Stimulated activated CD4-positive, alpha-beta T cell treated with anti-CD3 and anti-CD28 coated beads, Interleukin-4, amount 100 ng/mL, for 48 hours (primary cell): ENCODE measurements at places on chromosomes 5 and 9.

DNA sequence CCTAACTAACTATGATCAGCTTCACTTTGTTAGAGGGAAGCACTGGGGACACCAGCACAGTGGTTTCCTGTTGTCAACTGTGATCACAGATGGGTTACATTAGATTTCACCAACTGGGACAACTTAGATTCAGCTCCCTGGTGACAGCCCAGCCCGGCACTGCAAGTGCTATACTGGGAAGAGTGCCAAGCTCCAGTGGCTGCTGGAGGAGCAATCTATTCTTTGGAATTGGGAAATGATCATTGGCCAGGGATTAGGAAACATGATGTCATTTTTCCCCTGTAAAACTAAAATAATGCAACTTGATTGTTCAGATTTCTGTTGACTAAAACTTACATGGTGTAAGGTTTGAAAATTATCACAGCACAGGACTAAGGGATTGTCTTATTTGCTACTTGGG, 33.2 kb downstream of the PTGR1 start:
- DNase-seq = no peak

DNA sequence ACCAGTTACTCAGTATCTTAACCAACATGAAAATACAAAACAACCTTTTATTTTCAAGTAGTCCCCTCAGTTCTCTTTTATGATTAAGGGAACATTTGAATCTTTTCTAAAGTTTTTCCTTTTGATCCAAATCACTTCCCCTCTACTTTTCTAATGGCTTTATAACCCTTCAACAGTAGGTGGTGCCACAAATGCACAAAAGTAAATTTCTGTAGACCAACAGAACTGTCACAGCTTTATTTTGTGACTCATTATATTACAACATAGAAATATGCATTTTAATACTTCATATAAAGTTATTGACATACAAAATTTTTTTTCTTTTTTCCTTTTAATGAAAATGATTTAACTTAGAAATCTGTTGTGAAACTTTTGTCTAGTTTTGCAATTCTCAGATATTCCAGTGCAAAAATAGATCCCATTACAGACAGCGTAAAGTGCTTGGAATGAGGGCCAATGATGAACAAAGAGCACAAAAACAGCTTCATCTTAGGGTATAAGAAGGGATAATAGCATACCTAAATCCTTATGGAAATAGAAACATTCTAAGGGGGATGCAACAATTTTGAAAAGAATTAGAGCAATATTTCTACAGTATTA, 17.0 kb downstream of the NIPSNAP3B start:
- no peak for DNase-seq

- no peak for DNase-seq
These were observed 152.1 kb downstream of the PCSK1 start for GRCh38 chr5:96280946-96281393.

DNA sequence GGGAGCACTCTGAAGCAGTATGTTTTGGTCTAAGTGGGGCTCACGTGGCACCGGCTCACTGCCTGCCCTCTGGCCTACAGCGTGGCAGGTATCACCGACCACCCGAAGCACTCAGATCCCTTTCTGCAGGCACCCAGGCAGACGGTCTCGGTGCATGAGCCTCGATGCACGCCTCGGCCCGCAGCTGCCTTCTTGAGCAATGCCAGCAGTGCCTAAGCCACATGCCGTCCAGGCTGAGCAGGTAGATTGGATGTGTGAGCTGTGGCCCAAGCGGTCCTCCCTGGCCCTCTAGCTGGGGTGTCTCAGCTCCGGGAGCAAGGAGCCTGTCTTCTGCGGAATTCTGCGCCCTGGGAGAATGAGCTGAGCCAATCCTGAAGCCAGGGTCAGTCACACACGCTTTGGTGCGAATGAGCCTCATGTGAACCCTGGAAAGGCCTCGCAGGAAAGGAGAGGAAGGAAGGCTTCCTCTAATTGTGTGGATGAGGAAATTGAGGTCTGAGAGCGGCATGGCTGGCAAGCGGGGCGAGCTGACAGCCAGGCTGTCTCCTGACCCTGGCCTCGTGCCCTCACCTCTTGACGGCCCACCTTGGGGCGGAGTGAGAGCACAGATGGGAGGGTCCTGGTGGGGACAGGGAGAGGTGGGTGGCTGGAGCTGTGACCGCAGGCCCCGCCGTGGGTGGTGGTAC, 14.4 kb downstream of the RXRA start:
- no peak for DNase-seq

- DNase-seq = no peak
These were observed 70.9 kb downstream of the SPRY4 start for GRCh38 chr5:142253938-142254337.

DNA sequence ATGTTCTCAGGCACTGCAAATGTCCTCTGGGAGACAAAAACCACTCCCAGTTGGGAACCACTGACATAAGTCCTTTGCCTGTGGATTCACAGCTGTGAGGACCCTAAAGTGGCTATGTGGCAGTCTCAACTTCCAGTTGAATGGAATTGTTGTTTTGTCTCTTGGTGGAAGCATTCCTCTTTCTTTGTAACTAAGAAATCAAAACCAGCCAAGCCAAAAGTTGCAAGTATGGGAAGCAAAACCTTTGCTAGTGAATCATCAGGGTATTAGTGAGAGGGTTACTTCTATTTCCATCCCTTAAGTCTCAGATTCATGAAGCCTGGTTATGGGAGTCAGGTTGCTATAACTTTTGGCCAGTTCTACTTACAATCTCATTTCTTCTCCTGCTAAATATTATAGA, 49.8 kb upstream of the RPS23 start:
- no peak for DNase-seq

DNA sequence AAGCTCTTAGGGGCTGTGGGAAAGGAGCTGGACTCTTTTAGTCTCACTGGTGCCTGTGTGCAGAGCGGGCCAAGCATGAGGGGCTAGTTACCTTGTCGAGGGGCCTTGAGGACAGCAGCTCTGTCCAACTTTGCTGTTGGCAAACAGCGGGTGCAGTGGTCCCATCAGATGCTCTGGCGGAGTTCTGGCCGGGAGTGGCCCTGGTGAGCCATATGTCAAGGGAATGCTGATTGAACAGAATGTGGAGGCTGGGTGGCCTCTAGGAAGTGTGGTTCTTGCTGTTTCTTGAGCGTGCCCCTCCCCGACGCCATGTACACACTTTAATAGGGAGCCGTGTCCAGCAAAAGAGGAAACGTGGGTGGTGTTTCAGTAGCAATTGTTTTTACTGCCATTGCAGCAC, 3.6 kb upstream of the ADAMTS2 start:
- no peak for DNase-seq

GRCh38 chr5:26940994-26941393, 97.4 kb downstream of the CDH9 start:
- no peak for DNase-seq

- no peak for DNase-seq
These were observed 1.0 kb downstream of the ELAVL2 start for GRCh38 chr9:23824830-23825591.

DNA sequence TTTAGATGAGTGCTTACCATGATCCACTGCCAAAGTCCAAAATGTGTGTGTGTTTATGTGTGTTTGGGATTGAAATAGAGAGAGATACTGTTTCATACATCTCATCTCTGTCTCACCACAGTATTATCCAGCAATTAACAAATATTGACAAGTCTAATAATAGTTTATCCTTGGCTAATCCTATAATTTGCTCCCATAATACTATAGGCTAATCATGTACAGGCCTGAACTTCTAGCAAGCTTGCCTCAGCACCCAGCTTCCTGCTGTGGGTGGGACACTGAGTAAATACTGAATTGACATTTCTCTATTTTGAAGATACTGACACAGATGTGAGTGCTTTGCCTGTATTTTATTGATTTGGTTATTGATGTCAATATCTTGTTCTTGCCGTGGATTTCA, 35.3 kb upstream of the KCNV2 start:
- no peak for DNase-seq

GRCh38 chr9:94852373-94852772, 125.9 kb downstream of the AOPEP start:
- DNase-seq = no peak

DNA sequence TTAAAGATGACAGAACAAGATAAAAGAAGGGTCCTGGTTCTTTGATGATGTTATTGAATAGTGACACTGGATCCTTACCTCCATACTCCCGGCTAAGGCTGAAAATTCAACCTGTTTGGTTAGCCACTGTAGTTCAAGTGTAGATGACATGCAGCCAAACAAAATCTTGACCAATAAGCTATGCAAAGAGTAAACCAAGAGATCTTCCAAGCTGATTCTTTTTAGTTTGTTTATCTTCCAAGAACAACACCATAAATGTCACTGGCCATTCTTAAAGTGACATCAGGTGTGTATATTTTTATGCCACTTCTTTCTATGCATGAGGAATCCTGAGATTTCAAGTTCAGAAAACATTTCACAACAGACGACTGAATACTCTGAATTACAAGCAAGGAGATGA, 141.5 kb upstream of the FST start:
- DNase-seq = no peak

DNA sequence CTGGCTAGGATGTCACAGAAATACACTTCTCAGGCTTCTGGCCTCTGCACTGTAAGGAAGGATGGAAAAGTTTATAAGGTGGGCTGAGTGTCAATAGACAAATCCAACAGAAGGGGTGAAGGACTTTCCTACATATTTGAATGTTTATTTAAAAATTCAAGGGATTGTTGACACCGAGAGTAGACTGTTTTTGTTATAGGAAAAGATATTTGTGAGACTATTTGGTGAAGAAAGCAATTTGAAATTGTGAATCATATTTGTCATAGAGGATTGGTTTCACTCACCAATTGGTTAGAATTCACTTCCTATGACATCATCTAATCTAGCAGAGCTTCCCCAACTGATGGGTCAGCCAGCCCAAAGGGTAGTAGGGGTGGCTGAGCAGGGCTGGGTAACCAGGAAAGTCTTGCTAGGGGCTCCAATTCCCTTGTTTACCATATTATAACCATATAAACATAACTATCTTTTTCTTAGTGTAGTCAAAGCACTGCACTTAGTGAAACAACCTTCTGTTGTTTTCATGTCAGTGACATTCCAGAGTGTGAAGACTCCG, 14.9 kb upstream of the MEGF10 start:
- no peak for DNase-seq

DNA sequence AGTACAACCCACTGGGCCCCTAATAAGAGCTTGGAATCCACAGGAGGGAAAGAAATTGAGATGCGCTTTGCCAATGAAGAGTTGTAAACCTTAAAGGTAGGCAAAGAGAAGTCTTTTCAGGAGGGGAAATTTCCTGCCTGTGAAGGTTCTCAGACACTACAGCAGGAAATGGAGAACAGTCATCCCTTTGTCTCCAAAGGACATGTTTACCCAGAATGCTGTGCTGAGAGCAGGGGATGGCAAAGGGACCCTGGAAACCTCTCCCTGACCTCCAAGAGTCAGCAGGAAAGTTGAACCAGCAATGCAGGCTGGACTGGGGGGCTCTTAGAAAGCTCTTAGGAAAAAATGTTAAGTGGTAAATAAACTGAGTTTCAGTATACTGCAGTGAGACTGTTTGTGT, 103.2 kb downstream of the AK8 start:
- no peak for DNase-seq

- DNase-seq = no peak
These were observed 24.0 kb upstream of the KLF4 start for GRCh38 chr9:107513464-107514100.

DNA sequence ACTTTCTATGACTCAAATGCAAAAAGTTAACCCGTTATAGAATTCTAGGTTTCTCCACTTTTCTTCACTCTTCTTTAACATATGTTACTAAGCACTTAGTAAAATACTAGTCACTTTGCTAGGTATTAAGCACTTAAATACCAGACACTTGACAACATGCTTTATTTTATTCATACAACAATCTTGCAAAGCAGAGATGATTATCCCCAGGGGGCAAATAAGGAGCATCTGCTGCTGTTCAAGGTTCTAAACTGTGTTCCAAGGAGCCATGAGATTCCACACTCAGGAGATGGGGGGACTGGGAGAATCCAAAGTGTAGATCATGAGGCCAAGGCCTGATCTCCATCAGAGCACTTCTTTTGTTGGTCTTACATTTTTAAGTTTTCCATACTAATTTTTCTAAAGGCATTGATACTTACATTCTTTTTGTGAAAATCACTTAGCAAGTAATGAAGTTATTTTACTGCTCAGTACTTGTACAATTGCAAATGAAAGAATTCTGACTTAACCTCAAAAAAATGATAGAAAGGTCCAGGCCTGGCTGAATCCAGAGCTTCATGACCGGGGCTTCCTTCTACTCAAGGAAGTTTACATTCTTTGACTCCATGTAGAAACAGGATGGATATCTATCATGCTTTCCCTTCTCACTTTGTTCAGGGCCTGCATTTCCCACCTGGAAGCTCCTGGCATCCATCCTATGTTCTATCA, 504.4 kb upstream of the WWC1 start:
- no peak for DNase-seq

DNA sequence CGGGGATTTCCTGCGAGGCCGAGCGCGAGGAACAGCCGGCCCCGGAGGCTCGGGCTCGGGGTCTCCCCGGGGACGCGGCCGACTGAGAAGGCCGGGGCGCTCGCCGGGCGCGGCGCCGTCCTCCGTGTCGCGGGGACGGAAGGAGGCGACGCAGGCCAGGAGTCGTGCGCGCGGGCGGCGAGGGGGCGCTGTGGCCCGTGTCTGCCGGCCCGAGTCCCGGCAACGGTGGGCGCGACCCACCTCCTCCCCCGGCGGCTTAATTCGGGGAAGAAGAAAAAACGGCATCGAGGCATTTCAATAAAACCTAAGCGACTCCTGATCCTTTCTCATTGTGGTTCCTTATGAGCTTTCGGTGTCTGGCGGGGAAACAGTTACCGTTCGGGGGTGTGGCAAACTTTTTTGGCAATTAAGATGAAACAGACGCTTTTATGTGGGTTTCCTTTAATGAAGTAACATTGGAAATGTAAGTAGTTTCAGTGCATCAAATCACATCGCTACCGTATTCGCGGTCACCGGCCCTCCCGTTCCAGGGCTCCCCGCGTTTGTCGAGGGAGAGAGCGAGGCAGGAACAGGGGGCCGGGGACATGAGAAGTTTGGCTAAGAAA, 3.7 kb upstream of the IRX2 start:
- DNase-seq = no peak

DNA sequence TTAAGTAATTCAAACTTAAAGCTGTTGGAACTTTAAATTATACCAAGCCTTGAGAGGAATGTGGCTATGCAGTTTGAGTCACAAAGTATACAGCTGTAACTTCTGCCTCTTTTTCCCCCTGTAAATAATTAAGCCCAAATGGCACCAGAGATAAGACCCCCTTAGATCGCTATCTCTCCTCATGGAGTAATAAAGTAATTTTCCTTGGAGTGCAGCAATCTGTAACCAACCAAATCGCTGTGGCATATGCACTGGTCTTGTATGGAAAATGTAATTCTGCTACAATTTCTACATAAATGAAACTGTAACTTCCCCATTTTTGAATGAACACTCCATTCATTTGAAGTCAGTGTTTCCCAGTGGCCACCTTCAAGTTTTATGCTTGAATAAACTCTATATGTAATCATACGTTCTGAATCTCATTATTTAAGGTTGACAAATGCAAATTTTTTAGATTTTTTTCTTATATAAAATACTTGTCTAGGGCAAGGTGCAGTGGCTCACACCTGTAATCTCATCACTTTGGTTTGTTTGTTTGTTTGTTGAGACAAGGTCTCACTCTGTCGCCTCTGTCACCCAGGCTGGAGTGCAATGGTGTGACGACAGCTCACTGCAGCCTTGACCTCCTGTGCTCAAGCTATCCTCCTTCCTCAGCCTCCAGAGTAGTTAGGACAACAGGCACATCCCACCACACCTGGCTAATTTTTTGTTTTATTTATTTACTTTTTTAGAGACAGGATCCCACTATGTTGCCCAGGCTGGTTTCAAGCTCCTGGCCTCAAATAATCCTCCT, 12.3 kb downstream of the SUSD1 start:
- DNase-seq = no peak

- no peak for DNase-seq
These were observed 72.4 kb upstream of the ICE1 start for GRCh38 chr5:5350101-5350500.
